ENCODE measurements at places on chromosomes 4 and X.

- no peak for DNase-seq
These were observed 192.0 kb downstream of the CXXC4 start for GRCh38 chr4:104302731-104303130.

DNA sequence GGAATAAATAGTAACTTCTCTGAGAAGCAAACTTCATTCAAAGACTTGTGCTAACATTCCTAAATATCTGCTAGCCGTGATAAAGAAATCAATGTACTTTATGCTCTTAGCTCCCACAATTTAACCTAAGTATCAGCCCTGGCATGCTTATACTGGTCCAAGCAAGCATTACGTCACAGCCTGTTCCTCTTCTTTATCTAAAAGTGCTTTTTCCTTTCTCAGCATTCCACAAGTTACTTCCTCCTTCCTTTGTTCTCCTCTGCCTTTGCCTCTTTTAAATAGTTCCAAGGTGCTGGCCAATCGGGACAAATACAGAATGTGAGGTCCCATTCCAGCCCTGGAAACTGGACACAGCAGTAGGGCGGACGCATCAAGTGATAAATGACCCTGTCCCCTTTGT is 249.6 kb downstream of the DHRSX start:
- DNase-seq: no peak

- DNase-seq: no peak
These were observed 172.4 kb downstream of the PRDM5 start for GRCh38 chr4:120750152-120750525.

GRCh38 chrX:7115557-7115956 is 32.0 kb upstream of the STS start:
- peak; percentile 52 for DNase-seq

DNA sequence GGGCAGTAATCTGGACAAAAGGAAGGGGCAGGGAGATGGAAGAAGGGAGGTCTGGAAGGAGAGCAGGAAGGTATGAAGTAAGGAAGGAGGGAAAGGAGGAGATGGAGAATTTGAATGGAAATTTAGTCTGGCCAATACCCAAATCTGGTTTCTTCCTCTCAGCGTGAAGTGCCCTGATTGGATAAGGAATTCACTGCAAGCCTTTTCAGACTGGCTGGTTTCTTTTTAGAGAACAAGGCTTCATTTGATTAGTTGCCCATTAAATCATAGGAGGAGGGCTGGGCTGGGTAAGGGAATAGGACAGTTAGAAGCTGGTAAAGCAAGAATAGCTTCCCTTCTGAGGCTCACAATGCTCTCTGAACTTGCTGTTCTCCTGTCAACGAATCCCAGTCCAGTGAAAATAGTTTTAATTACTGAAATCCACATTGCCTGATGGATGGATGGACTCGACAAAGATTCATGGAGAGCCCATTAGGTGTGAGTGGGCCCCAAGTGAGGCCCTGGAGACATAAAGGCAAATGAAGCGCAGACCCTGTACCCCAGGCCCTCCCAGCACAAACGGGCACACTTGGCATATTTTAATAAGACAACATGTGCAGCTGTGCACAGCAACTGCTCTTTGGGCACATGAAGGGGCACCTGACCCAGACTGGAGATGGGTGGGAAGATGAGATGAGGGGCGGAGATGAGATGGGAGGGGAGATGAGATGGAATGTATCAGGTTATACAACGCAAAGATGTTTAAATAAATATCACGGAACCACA is 347.1 kb upstream of the GATB start:
- no peak for DNase-seq

DNA sequence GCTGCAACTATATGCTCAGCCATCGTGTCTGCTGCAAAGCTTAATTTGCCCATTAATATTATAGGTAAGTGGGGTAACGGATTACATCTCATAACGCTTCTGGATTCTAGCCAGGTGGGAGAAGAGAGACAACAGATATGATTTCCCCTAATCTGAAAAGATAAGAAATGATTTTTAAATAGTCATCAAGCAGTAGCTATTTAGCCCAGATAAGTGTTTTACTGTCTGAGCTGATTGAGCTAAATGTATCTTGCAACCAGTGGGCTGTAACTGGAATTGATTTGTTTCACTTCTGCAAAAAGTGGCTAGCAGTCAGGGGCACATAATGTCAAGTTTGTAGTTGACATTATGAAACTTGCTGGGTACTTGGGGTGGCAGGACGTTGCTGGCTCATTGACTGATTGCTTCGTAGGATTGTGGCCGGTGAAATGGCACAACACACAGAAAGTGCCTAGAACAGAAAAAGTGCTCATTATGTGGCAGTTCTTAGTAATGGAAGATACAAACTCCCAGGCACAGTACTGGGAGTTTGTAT is 18.5 kb downstream of the LAP3 start:
- DNase-seq: no peak

- DNase-seq: peak; percentile 84
These were observed at the start of gene MGST2 for GRCh38 chr4:139665690-139666529. Gene MGST2, plus strand, starts transcription at chr4:139665819. Its CDS starts 201 bp downstream, at chr4:139666020.

- DNase-seq: no peak
These were observed 49.1 kb downstream of the APOOL start for GRCh38 chrX:85052636-85053343.

DNA sequence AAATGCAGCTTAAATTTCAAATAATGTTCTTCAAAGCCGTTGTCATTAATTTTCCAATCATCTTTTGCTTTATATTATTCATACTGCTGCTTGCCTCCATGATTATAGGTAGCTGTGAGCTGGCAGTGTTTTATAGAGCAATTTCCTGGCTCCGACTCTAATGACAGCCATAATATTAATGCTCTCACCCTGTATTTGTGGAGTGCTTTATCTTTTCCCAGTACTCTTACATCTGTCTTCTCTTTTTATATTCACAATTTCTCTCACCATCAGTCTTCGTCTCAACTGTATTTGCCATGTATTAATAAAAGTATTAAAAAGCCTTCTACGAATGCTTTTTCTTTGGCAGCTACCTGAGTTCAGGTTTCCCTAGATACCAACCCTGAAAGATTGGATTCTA is 21.0 kb downstream of the ATXN3L start:
- no peak for DNase-seq

DNA sequence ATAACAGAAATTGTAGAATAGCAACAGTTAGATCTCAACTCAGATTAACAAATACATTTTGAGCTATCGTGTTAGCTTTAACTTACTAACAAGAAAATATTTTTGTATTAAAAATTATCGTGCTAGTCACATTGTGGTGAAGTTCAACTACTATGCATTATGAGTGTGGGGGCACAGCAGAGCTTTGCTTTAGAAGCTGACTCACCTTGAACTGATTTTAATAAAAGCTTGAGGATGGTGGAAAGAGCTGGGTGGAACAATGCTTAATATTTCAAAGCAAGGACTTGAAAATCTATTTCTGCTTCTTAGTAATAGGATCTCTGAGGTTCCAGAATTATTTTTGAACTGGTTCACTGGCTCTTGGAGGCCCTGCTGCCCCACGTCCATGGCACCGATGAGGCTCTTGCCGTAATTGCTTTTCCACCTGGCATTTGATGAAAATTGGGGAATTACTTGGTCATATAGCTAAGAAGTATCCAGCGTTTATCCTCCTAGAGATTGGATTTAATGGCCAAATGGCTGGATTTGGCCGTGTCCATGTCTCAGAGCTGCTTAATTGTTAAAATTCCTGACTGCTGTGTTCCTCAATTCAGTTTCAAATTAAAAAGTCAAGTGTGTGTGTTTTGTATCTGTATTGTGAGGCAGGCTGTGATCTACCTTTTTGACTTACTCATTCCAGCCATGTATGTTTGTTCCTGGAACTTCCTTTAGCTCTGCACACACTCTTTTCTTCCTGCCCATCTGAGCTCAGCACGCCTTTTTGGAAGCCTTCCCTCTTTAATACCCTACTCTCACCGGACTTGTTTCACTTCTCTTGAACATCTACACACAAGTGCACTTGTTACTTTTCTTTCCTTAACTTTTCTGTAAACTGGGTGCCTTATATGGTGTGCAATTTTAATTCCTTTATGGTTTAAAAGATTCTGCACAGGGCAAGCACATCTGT is 66.6 kb upstream of the LIMCH1 start:
- no peak for DNase-seq

- no peak for DNase-seq
These were observed 114.3 kb downstream of the AMELX start for GRCh38 chrX:11407331-11408108.

- DNase-seq: no peak
These were observed 3.4 kb downstream of the RAB33B start for GRCh38 chr4:139457318-139457717.

GRCh38 chrX:137945470-137945869 is 379.5 kb downstream of the ZIC3 start:
- no peak for DNase-seq

GRCh38 chr4:10312568-10312967 is 144.7 kb downstream of the ZNF518B start:
- DNase-seq: no peak

DNA sequence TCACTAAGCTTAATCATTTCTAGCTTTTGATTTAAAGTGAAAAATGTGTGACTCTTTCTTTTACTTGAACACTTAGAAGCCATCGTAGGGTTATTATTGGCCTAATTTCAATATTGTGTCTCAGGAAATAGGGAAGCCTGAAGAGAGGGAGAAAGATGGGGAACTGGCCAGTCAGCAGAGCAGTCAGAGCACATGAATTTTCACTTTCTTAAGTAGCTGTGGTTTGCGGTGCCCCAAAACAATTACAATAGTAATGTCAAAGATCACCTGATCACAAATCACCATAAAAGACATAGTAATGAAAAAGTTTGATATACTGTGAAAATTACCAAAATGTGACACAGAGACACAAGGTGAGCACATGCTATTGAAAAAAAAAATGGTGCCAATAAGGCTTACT is 45.5 kb downstream of the CENPC start:
- no peak for DNase-seq

GRCh38 chrX:8194216-8194615 is 23.1 kb upstream of the VCX2 start:
- no peak for DNase-seq

DNA sequence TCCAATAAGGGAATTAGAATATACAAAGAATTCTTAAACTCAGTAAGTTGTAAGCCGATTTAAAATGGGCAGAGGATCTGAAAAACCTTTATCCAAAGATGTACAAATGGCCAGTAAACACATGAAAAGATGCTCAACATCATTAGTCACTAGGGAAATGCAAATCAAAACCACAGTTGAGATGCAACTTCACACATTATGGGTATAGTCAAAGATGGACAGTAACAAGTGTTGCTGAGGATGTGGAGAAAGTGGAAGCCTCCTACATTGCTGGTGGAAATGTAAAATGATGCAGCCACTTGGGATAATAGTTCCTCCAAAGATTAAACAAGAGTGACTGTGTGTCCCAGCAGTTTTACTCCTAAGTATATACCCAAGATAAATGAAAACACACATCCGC is 32.6 kb downstream of the RS1 start:
- no peak for DNase-seq

GRCh38 chr4:186294160-186294559 is 28.2 kb downstream of the F11 start:
- DNase-seq: no peak

DNA sequence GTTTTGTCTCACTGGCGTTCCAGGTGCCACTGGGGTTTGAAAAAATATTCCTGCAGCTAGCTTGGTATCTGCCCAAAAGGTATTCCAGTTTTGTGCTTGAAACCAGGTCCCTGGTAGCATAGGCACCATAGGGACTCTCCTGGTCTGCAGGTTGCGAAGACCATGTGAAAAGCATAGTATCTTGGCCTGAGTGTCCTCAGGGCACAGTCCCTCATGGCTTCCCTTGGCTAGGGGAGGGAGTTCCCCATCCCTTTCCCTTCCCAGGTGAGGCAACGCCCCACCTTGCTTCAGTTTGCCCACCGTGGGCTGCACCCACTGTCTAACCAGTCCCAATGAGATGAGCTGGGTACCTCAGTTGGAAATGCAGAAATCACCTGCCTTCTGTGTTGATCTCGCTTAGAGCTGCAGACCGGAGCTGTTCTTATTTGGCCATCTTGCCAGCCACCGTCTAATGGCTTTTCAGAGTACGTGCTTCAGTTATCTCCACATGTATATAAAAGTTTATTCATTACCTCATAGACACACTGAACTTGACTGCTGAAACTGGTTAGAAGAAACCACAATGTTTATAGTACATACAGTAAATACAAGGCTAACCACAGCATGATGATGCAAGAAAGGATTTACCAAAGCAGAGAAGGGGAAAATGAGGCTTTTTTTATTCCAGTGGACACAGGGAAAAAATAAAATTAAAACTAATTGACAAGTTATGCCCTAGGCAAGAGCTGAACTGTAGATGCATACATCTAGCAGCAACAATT is 10.6 kb downstream of the PBDC1 start:
- DNase-seq: no peak

GRCh38 chr4:22962295-22962694 is 269.6 kb downstream of the GBA3 start:
- DNase-seq: no peak

DNA sequence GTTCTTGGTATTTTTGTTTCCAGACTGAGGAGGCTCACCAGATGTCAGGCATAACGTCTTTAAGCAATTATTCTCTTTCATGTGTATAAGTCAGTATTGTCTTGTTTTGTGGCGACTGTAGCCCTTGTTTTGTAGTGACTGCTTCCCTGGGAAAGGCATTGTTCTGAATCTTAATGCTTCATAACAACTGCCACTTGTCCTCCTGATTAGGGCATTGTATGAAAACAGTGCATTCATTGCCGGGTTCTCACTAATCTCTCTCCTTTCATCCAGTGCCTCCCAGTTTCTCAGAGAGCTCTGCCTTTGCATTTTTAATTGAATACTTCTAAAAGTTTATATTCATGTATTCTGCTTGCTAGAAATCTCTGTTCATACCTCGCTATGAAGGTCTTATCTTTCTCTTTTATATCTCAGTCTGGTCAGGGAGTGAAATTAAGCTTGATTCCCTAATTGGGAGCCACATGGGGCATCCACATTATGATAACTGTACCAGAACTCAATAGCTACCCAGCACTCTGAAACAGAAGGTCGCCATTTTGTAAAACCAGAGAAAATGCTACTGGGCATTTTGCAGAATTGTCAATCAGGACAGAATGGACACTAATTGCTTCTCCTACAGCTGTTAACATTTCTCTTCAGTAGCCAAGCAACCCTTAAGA is 149.8 kb downstream of the GBA3 start:
- DNase-seq: no peak

DNA sequence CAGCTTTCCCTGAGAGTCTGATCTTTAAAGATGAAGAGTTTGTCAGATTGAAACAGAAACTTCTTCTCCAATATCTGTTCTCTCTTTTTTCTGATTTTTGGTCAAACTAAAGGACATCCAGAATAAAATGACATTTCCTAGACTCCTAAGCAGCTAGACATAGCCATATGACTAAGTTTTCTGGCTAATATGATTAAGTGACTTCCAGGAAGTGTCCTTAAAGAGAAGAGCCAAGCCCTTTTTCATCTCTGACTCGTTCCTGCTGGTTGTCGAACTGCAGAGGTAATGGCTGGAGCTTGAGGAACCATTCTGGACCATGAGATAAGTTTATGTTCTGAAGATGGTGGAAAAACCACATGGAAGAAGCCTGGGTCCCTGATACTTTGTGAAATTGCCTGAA is 546.0 kb downstream of the BCOR start:
- DNase-seq: no peak

- no peak for DNase-seq
These were observed 363.7 kb downstream of the FBXW7 start for GRCh38 chr4:152172146-152172545.

- no peak for DNase-seq
These were observed 73.7 kb upstream of the H2AZ1 start for GRCh38 chr4:100023800-100024199.

GRCh38 chr4:165726831-165727230 is 146.2 kb upstream of the TLL1 start:
- no peak for DNase-seq

GRCh38 chr4:101356928-101357327 is 9.6 kb upstream of the PPP3CA start:
- no peak for DNase-seq
